ENCODE measurements at places on chromosomes 16 and 17.

DNA sequence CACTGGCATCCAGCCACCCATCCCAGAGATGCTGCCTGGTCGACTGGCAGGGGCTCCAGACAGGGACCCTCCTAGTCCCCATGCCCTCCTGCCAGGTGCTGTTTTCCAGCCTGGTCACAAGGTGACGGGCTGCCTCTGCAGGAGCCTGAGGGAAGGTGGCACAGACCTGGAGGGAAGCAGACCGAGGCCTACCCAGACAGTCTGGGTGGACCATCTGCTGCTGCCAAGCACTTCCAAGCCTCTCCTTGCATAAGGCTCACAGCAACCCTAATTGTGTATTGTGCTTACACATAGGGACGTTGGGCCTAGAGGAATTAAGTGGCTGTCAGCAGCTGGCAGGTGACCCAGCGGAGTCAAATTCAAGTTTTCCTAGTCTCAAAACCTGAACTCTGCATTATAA is 90.1 kb upstream of the KCNJ18 start:
- no peak for DNase-seq

GRCh38 chr17:67438667-67439066 is 61.6 kb downstream of the PITPNC1 start:
- no peak for DNase-seq

GRCh38 chr17:67435786-67436185 is 58.7 kb downstream of the PITPNC1 start:
- no peak for DNase-seq

DNA sequence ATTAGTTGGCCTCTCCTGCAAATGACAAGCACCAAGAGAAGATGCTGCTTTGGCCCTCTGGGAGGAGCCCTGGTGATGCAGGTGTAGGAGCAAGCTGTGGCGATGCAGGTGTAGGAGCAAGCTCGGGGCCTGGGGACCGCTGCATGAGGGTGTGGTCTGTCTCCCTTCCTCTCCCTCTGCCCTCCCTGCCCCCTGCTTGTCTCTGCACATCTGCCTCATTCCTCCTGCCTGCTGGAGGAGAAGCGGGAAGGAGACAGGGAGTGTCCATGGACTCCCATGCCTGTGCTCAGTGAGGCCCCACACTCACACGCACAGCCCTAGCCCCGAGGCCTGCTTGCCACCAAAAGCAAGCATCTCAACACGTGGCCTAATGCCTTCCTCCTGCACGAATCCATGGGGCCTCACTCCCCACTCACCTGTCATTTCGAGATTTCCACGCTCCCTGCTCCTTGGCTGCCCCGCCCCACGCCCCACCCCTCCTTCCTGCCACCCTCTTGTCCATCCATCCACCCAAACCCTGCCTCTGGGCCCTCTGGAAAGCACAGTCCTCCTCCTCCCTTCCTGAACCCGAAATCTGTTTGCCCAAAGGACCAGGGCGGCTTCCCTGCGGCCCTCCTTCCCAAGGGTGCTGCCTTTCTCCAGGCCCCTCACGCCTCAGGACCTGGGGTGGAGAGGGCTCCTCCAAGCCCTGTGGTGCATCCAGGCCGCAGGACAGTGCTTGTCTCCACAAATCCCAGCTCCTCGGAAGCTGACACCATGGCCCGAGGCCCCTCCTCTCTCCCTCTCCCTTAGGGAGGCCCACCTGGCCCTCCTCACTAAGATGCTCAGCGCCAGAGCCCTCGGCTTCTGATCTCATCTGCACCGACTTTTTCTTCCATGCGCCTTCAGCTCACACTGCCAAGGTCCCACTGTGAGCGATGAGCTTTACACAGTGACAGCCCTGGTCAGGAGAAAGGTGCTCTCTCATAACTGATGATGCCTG is 11.8 kb upstream of the ALDH3A1 start:
- no peak for DNase-seq

DNA sequence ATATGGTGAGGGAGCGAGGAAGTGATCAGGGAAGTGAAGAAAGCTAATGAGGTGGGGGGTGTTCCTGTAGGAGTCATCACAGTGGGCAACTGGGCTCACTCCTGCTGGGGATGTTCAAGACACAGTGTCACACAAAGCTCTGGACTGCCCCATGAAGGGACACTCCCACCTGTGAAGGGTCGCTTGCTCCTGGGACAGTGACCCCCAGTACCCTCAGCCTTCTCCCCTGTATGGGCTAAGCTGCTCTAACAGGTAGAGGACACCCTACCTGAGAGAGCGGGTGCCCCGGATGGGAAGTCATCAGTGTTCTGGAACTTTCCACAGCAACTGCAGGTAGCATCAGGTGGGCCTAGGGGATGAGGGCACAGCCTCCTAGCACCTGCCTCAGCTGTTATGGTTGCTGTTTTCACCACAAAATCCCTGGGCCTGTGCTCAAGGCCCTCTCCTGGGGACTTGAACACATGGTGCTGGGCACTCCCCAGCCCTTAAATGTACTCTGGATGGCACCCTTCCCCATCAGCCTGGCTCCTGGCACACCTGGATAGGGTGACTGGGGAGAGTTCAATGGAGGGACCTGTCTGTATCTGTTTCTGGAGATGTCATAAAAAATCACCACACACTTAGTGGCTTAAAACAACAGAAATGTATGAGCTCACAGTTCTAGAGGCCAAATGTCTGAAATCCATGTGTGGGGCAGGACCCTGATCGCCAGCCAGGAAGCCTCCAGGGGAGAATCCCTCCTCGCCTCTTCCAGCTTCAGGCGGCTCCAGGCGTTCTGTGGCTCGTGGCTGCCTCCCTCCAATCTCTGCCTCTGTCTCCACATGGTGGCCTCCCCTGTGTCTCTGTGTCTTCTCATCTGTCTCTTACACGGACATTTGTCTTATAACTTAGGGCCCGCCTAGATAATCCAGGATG is 104.0 kb upstream of the CDH5 start:
- no peak for DNase-seq

GRCh38 chr17:9003355-9004131 is 17.8 kb upstream of the NTN1 start:
- no peak for DNase-seq

GRCh38 chr16:64964126-64964540 is 157.7 kb downstream of the CDH11 start:
- DNase-seq = no peak

DNA sequence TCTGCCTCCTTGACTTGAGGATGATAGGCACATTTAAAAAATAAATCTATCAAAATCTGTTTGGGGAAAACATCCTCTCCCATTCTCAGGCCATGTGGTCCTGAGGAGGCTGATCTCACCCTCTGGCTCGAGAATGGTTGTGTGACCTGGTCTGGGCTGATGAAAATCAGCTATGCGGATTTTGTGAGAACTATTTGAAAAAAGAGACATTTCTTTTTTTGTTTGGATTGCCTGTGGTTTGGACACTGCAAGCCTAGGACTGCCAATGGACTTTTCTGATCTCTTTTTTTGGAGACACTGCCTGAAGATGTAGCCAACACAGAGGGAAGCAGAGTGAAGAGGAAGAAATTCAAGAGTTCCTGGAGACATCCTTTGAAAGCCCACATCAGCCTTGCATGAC is 145.9 kb downstream of the HS3ST3B1 start:
- DNase-seq = no peak

DNA sequence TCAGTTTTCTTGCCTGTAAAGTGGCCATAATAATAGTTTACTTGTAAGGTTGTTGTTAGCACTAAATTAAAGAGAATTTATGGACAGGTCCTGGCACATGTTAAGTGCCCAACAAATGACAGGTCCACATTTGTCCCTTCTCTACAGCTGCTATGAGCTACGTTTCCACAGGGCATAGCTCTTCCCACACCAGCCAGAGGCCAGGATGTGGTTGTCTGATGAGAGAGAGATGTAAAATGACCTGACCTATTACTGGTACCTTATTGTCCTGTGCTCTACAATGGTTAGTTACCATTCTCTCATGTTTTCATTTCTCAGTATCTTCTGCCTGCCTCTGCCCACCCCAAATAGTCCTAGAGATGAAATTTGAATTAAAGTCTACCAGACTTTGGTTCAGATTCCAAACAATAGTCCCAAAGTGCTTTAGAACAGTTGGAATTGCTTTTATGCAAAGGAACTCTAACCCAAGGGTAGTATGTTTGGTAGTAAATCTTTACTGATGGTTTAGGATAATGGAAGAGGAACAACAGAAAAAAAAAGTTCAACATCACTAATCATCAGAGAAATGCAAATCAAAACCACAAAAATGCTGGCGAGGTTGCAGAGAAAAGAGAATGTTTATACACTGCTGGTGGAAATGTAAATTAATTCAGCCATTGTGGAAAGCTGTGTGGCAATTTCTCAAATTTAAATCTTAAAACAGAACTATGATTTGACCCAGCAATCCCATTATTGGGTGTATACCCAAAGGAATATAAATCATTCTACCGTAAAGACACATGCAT is 57.1 kb upstream of the ANKFN1 start:
- DNase-seq = no peak

DNA sequence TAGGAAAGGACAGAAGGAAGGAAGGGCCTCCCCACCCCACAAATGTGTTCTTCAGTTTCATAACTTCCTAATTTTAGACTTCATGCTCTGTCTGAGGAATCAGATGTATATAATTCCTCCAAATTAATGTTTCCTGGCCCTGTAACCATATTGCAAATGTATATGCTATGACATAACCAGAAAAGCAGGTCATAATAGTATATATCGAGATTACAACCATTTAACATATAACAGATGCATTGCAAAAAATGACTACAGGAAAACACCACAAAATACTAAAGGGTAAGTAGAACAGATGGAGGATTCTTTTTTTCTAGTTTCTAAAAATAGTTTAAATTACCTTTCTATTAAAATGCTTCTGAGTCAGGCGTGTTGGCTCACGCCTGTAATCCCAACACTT is 3.1 kb upstream of the EXOC7 start:
- no peak for DNase-seq

DNA sequence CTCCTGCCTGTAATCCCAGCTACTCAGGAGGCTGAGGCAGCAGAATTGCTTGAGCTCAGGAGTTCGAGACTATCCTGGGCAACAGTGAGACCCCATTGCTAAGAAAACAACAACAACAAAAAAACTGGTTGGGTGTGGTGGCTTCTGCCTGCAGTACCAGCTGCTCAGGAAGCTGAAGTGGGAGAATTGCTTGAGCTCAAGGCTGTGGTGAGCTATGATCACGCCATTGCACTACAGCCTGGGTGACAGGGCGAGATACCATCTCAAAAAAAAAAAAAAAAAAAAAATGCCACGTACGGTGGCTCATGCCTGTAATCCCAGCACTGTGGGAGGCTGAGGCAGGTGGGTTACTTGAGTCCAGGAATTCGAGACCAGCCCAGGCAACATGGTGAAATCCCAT is 34.1 kb downstream of the NME2 start:
- DNase-seq = no peak
